HAP-1 (cell line): ENCODE measurements at places on chromosomes 4 and X.

DNA sequence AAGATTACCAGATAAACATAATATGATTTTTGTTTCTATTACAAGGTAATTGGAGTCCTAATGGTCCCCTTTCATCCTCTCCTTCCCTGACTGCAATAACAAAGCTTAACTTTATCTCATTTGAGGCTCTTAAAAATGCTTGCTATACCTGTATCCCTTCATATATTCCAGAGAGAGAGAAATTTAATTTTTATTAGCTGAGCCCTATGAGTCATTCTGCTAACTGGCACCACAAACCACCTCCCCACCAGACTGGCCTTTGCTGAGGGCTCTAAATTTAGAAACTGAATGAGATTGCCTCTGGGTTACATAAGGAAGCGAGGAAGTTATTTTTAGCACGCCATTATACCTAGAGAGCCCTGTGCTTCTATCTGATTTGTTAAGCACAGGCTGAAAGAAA is 27.4 kb downstream of the CBLL2 start:
- DNase-seq = no peak

DNA sequence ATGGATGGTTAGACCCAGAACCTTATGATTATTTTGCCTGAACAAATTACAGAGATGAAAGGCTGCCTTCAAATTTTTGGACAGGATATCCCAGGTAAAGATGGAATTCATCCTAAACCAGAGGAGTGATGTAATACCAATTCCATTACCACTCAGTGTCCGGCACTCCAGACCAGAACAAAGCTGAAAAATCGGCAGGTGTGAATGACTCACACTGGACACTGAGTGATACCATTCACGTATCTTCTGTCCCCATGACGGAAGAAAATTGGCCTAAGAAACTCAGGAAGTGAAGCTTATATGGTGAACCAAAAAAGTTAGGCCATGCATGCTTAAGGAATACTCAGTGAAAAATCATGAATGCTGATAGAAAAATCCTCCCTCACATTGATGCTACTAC is 34.5 kb downstream of the PALLD start:
- DNase-seq = no peak

DNA sequence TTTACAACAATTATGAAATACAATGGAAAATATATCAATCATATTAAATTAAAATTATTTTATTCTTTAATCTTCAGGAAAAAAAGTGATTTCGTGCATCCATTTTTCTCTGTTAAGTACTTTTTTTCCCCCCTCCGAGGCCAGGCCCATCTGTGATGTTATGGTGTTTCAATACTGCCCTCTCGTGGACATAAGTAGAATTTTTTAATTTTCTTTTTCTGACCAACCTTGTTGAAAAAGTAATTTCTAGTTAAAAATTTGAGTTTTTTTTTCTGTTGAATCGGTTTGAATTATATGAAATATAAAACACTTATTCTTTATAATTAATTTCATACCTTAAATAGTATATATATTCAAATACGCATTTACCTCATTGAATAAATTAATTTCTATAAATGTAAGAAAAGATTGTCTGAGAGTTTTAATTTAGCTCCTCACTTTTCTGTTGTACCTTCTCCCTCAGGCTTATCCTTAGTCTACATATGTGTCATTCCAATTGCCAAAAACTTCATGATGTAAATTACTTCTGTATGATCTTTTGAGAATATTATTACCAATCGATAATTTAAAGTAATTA is 175.8 kb upstream of the TECRL start:
- peak; percentile 56 for DNase-seq

DNA sequence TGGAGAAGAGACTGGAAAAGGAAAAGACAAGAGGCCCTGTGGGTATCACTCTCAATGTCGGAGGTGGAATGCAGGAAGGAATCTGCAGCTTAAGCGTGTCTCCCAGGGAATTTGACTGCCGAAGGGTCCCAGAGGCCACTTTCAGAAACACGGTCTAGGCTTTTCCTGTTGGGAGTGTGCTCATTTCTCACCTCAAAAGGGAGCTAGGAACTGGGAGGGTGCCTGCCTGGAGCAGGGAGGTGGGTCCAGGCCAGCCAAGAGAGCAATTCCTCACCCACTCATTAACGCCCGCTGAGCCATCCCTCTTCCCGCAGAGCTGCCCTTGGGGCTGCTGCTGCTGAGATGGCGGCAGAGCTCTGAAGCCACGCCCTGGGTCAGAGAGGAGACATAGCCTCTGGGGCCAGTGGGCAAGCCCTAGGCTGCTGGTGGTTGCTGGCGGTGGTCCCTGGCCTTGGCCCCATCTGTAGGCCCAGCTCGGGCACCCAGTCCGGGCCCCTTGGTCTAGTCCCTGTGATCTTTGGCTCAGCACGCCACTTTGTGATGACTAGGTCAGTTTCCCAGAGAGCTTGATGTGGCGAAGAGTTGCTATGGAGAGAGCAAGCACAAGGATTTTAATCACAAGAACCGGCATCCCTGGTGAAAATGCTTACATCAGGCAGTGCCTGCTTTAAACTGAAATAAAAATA is 4.1 kb downstream of the ZNF185 start:
- no peak for DNase-seq

DNA sequence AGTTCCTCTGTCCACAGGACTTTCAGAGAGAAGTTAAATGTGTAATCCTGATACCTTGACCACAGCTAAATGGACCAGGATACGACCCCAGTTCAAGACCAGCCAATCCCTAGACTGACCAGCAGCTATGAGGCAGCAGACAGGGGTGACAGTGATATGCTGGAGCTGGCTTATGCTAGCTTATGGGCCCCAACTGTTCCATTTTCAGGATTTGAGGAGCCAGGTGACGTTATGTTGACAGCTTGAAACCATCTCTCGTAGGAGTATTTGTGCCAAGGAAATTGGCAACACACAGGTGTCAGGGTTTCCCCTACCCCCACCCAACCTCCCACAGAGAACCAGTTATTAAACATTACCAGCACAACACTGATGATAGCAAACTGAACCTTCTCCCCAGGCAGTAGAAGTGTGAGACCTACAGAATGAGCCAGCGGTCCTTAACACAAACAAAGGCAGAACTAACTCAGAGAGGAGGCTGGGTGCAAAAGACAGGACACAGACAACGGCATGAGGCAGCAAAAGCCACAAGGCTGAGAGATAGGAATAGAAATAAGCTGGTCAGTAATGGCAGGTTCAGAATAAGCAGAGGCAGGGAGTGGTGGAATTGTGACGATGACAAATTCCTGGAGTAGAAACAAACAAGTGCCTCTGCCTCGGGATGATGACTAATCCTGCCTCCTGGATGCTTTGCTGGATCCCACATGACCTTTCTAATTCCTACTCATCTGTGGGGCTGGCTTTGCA is 85.6 kb upstream of the CPEB2 start:
- DNase-seq = no peak

DNA sequence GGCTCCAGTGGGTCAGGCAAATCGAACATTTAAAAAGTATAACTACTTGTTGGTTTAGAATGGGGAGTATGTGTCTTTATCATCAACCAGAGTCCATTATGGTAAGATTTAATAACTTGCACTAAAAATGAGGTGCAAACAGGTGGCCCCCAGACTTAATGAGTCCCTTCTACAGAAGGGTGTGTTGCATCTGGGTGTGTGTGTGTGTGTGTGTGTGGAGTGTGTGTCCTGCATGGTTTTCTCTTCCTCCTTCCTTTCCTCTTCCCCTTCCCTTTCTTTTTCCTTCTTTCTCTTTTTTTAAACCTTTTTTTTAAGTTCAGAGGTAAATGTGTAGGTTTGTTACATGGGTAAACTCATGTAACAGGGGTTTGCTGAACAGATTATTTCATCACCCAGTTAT is 53.7 kb downstream of the GPRIN3 start:
- no peak for DNase-seq

DNA sequence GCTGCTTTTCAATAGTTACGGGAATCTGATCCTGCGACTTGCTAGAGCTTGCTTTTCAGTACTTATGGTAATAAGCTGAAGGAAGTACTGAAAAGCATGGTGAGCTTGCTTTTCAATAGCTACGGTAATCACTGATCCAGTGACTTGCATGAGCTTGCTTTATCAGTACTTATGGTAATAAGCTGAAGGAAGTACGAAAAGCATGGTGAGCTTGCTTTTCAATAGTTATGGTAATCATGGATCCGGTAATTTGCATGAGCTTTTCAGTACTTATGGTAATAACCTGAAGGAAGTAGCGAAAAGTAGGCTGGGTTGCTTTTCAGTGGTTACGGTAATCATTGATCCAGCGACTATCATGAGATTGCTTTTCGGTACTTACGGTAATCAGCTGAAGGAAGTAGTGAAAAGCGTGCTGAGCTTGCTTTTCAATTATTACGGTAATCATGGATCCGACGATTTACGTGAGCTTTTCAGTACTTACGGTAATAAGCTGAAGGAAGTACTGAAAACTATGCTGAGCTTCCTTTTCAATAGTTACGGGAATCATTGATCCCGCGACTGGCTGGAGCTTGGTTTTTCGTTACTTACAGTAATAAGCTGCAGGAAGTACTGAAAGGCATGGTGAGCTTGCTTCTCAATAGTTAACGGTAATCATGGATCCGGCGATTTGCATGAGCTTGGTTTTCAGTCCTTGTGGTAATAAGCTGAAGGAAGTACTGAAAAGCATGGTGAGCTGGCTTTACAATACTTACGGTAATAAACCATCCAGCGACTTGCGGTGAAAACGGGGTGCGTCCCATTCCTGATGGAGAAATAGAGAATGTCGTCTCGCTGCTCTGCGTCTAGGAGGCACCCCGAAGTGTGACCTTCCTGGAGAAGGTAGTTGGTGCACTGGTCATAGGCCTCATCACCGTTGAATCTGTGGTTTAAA is 6.5 kb downstream of the CRLF2 start:
- peak; percentile 47 for DNase-seq

DNA sequence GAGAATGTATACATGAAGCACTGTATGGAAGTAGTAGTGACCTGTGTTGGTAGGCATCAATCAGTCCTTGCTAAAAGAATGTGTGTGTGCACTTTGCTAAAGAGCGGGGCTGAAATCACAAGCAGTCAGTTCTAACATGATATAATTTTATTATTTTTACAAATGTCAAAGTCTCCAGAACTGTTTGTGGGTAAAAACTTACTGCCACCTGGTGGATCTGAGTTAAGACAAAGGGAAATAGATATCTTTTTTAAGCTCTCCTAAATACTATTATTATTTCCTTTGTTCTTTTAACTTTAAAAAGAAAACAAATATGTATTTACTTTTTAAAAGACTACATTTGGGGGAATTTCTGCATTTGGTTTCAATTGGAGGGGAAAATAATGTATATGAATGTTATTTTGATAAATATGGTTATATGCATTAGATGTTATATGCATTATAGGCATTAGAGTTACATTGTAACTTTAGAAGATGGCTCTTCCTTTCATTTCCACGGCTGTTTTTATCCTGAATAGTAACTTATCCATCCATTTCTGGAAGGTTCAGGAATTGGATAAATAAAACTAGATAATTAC is 7.8 kb upstream of the CLOCK start:
- no peak for DNase-seq

GRCh38 chrX:130716781-130717413 is 186.1 kb downstream of the ENOX2 start:
- no peak for DNase-seq

DNA sequence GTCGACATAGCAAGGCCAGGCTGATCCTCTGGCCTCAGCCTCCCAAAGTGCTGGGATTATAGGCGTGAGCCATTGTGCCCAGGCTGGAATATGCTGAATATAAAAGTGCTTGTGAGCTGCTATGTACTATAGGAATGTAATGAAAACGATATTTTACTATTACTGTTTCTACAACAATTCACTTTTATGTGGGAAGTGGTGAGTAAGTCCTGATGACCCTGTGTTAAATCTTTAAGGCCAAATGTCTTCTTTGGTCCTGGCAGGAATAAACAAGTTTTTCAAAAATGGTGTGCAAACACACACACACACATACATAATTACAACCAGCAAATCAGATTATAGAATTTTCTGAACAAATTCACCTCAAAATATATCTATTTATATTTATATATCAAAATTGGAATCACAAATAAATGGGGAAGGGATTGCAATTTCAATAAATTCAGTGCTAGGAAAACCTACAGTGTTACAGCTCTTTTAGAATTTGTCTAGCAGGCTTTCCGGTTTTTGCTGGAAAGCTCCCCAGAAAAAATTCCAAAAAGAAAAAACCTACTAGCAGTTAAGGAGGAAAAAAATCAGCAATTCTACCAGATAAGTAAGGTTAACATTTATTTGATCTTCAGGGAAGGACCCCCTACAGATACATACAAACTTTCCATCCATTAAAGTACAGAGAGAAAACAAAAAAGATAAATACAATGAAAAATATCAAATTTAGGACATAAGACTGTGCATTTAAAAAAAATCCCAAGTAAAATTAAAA is 17.9 kb downstream of the SMIM14 start:
- no peak for DNase-seq

- DNase-seq = no peak
Observed at GRCh38 chrX:37315511-37316248, 33.5 kb upstream of the PRRG1 start.

- no peak for DNase-seq
Observed at GRCh38 chrX:15441464-15441863, 51.7 kb downstream of the PIR start.

DNA sequence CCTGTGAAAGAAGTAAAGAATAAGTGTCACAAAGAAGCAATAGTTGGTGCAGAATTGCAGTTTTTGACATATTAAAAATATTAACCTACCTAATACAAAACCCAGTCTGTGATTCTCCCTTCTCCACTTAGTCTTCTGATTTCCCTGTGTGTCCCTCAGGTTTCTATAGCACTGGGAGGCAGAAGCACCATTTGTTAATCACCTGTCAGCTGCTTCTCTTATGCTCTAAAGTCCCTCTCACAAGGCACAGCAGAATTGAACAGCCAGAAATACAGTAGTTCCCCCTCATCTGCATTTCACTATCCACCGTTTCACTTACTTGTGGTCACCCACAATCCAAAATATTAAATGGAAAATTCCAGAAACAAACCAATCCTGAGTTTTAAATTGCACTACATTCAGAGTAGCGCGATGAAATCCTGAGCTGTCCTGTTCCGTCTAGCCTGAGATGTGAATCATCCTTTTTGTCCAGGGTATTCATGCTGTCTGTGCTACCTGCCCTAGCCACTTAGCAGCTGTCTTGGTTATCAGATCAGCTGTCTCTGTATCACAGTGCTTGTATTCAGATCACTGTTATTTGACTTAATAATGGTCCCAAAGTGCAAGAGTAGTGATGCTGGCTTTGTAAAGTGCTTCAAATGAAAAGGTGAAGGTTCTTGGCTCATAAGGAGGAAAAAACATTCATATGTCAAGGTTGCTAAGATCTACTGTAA is 984.1 kb upstream of the GRID2 start:
- DNase-seq = no peak

DNA sequence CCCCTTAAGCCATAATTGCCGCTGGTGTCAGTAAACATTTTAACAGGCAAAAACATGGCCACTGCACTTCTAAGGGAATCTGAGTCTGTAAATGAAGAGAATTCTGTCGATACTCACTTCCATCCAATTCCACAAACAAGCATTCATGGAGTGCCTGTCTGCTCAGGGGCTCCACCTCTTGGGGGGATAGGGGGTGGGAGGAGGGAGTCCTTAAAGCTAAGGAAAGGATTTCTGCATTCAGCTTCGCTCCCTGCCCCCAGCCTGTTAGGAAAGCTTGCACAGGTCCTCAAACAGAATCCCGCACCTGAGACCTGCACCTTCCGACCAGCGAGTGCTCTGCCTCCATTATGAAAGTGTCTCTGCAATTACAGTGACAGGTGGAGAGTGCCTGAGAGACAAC is 130.2 kb upstream of the KIT start:
- DNase-seq = no peak

GRCh38 chr4:74983253-74983635 is 50.3 kb downstream of the PARM1 start:
- no peak for DNase-seq
